ENCODE measurements at places on chromosomes 2 and 18.

DNA sequence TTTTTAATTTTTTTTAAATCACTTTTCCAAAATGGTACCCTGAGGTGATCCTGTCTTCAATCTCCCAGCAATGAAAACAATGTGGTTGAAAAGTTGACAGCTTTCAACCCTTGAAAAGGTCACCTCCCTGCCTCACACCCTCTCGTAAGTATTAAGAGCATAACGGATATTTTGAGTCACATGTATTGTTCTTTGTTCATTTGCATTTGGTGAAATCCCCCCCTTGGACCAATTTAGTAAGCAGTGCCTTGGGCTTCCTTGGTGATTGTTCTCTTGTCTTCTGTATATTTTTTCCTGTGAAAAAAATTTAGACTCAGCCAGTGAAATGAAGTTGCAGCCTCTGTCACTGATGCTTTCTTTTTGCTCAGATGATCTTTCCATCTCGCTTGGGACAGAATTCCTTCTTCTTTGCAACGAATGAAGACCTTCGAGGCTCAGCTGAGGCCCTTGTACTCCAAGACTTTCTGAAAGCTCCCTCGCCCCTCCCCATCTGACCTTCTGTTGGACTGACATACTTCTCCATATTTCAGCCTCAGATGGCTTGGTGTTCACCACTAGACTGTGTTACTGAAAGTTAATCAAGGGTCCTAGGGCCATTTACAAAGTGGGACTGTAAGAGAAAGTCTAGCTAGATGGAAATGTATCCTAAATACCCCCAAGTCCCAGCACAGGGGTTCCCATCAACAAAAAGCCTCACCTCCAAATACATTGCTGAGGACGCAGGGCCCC lies 158.4 kb downstream of the BCL2 start:
- peak; percentile 47 for DNase-seq

- DNase-seq, result no peak
Measured at GRCh38 chr18:69872661-69873060, 75.0 kb downstream of the CD226 start.

GRCh38 chr2:85785027-85785822 lies 31.4 kb downstream of the ATOH8 start:
- peak; percentile 62 for DNase-seq

DNA sequence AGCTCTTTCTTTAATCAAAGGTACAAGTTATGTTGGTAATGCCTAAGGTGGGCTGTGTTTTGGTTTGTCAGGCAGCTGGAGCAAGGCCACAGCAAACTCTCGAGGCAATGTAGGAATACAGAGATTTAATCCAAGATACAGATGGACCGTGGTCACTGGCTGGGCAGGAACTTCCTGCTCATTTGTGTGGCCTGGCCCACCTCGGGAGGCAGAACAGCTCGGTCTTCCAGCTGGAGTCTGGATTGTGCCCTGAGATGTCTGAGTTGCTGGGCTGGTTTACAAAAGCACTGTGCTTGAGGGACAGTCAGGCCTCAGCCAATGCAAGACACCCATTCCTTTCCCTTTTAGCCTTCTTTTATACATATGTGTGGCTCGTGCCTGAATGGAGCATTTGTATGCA lies 506.1 kb upstream of the SALL3 start:
- no peak for DNase-seq

DNA sequence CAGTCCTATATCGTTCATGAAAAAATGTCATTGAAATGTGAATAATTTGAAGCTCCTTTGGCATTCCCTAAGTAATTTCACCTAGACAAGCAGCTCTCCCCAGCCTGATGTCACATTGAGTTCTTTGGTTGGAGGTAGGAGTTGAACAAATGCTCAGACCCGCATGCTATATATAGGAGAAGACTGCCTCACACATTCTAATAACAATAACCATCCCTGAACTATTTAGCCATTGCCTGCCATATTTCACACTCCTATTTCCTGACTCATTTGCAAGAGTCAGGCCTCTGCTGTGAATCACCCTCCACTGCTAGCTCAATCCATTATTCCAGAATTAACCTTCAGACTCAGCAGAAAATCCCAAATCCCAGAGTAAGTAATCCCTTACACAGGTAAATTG lies 256.6 kb upstream of the ACVR2A start:
- no peak for DNase-seq

- no peak for DNase-seq
Measured at GRCh38 chr2:198232281-198232680, 427.9 kb downstream of the PLCL1 start.

- no peak for DNase-seq
Measured at GRCh38 chr2:147488472-147488871, 356.4 kb upstream of the ACVR2A start.

Measured in suppressor macrophage treated with lipopolysaccharide for 1 hour (primary cell).